ENCODE measurements at places on chromosomes 7 and 10. TPM values are rescaled to one million over a fixed set of nuclear protein-coding genes. Genes with fewer than 3 reads are reported as not detected.

Gene PTN
- total RNA-seq = not detected

Gene STAM
- 23.6 TPM for total RNA-seq

Gene PRR15
- total RNA-seq = 4.2 TPM

Gene NUTM2B
- total RNA-seq = 1.5 TPM

Gene WAC
- total RNA-seq = 39.5 TPM

Gene MMD2
- total RNA-seq = not detected

Gene LAMB4
- total RNA-seq = not detected

Gene SFR1
- 15.6 TPM for total RNA-seq

Gene LOXL4
- 0.72 TPM for total RNA-seq

Gene LRRC18
- not detected for total RNA-seq

Gene BLNK
- not detected for total RNA-seq

Gene ANKRD1
- 30.7 TPM for total RNA-seq

Gene MAP3K8
- total RNA-seq = 6.6 TPM

Gene CEP55
- 44.4 TPM for total RNA-seq

Gene SCIN
- 18.8 TPM for total RNA-seq

Gene DLD
- total RNA-seq = 8.1 TPM

Gene CHAT
- not detected for total RNA-seq

Gene SEMA4G
- total RNA-seq = 6.6 TPM

Gene OR6B1
- total RNA-seq = not detected

Gene ADCYAP1R1
- not detected for total RNA-seq

Gene FAM241B
- total RNA-seq = 14.2 TPM

Gene EEPD1
- total RNA-seq = 73.6 TPM

Gene EPO
- total RNA-seq = not detected

Gene RPEL1
- not detected for total RNA-seq

Gene MYH16
- total RNA-seq = 0.09 TPM

Gene OR2A1
- not detected for total RNA-seq

Gene SCART1
- not detected for total RNA-seq

Gene CDK1
- total RNA-seq = 148 TPM

Gene RBP4
- not detected for total RNA-seq

Gene PTPN20
- total RNA-seq = 12.7 TPM

Gene MKX
- total RNA-seq = not detected

Gene ATOH7
- not detected for total RNA-seq

Gene WIPF3
- total RNA-seq = 0.27 TPM

Gene FAM200A
- total RNA-seq = 4.1 TPM

Gene GPNMB
- total RNA-seq = 33.1 TPM

Gene TACR2
- total RNA-seq = not detected
